ENCODE measurements at places on chromosomes 7 and 10. TPM values are rescaled to one million over a fixed set of nuclear protein-coding genes. Genes with fewer than 3 reads are reported as not detected.

The PRKG1 gene
- 3.9 TPM for total RNA-seq

The C10orf105 gene
- total RNA-seq = not detected

The SPDYE16 gene
- total RNA-seq = not detected

The FAM241B gene
- 0.18 TPM for total RNA-seq

The SRI gene
- 152 TPM for total RNA-seq

The NKX2-3 gene
- total RNA-seq = not detected

The HTR5A gene
- not detected for total RNA-seq

The GPR158 gene
- total RNA-seq = under 0.01 TPM

The FXYD4 gene
- total RNA-seq = not detected

The TSPAN12 gene
- 10.7 TPM for total RNA-seq
